ENCODE measurements at places on chromosomes 5 and 9.

DNA sequence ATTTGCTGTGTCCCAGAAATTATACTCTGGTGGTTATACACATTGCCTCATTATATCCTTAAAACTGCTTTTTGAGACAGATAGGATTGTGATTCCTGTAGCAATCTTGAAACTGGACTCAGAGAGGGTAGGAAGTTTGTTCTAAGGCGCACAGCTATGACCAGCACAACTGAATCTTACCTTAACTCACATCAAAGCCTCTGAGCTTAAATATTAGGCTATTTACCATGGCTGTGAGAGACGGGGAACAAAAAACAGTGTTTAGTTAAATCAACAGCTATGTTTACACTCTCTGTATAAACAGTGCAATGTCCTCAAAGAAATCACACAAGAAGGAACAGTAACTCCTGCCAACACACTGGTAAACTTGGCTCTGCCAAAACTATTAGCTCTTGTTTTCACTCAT, 50.9 kb upstream of the TUT7 start:
- no peak for DNase-seq

DNA sequence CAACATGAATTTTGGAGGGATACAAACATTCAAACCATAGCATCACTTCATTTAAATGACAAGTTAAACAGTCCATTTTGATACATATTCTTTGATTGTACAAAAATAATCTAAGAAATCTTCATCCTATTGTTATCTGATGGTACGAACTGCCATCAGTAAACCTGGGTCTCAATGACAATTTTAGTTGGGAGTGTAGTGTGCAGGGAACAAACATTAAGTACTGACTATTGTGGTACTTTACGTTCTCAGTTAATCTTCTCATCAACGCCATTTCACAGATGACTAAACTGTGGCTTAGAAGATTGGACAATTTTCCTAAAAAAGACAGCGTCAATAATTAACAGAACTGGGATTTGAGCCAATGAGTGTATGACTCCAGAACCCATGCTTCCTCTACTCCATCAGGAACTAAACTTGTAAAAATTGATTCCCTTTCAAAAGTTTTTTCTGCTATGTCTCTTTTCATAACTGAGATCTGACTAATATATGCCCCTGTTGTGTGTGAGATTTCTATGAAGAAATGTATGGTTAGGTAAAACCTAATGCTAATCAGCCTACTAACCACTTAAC, 21.1 kb downstream of the TNPO1 start:
- DNase-seq = no peak

DNA sequence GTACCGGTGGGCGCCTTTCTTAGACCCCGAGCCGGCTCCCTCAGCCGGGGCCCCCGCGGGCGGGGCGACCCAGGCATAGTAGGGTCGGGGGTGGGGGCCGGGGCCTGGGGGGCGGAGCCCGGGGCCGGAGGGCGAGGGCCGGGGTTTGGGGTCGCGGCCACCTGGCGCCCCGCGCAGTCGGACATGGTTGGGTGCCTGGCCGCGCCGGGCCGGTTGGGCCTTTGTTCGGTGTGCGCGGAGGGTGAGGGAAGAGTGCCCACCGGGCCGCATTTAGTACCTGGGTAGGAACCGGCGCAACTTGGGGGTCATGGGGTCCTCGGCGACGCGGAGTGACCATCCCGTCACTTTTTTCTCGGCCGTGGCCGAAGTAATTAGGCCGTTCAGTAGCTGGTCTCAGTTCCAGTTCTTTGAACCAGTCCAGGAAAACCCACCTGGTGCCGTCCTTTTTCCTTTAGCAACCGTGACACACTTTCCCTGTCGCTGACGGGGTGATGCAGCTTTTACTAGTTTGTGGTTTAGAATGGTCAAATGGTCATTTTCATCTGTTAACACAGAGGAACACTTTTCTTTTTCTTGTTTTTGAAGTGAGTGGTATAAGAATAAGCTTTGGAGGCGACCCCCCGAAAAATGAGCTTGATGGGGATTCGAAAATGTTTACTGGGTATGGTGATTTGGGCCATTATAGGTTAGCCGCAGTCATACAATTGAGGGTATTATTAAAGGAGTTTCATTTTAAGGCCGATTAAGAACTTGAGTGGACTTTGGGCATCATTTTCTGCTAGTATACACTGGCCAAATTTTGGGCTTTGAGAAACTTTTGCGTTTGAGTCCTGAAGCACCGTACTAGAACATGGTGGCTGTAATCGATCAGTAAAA, 589 bp downstream of the CKS2 start:
- peak; percentile 21 for DNase-seq

DNA sequence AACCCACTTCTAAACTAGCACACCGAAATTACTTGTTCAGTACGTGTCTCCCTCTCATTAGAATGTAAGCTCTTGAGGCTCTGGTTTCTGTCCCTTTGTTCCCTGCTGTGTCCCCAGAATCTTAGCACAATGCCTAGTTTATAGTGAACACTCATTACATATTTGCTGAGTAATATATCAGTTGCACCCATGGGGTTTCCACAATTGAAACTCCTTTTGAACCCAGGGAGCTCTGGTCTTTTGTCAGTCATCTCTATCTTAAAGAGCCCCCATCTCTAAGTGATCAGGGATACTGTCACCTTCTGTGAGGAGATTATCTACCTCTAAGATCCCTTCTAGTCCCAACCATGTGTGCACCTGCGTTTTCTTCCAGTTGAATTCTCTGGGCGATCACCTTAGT, 12.8 kb downstream of the CAMK4 start:
- no peak for DNase-seq

DNA sequence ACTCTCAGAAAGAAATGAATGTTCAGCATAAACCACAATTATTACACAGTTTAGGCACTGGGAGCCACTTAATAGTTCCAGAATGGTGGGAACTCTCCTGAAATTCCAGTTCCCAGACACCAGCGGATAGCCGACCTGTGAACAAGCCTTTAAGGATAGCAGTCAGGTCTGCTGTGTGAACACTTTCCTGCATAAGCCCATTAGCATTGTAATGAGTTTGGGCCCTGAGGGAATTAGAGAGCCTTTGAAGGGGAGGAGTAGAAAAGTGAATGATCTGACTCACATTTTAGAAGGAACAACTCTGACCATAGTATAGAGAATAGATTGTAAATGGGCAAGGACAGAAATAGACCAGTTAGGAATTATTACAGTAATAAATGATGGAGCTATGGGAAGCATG, 189.1 kb downstream of the ADGRV1 start:
- no peak for DNase-seq

DNA sequence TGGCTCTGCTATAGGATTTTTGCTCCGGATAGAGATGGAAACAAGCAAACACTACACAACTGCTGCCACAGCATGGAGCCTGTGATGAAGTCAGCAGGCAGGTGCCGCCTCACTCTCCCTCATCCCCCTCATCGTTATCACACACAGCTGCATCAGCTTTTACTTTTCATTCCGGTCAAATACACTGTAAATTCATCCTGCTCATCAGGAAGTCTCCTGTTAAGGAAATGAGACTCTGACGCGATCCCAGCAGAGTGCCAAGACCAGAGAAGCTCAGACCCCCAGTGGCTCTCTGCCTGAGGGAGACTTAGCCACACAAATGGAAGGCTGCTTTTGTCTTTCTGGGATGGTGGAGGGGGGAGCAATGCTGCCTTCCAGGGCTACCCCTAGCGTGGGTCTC, 270.2 kb downstream of the ELAVL2 start:
- DNase-seq = no peak

DNA sequence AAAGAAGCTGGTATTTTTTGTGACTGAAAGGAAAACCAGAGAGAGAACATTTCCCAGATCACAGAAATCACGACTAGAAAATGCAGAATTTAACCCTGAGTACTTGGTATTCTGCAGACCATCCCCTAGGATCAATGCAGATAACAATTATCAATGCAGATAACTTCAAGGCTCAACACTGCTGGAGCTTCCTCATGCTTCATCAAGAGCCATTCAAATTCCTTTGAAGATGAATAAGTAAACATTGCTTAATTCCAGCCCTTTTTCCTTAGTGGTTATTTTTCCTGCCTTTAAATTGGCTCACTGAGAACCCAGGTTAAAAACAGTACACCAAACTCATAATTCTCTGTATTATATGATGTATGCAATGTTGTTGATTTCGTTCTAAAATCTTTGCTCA, 370.1 kb upstream of the TLE4 start:
- no peak for DNase-seq

DNA sequence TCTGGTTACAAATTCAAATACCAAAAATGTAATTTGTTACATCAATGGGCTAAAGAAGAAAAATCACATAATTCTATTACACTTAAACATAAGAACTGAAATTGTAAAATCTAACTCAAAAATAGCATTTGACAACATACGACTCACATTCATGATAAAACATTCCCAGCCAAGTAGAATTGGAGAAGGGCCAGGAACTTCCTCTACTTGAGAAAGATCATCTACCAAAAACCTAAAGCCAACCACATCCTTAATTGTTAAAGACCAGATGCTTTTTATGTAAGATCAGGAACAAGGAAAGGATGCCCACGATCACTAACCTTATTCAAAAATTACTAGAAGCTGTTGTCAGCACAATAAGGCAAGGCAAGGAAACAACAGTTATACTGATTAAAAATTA, 1819.8 kb upstream of the C9orf72 start:
- no peak for DNase-seq

DNA sequence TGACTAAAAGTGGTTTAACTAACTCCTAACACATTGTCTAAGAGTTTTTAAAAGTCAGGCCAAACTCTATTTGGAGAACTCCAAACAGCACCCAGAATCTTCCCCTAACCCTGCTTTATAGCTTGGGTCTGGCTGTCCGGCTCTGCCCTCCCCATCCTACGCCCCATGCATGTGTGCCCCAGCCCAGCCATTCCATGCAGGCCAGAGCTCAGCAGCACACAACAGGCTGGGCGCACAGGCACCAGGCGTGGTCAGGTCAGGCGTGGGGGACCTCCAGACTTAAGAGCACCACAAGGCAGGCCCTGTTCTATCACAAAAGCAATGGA, 31.1 kb downstream of the SHB start:
- DNase-seq = no peak

DNA sequence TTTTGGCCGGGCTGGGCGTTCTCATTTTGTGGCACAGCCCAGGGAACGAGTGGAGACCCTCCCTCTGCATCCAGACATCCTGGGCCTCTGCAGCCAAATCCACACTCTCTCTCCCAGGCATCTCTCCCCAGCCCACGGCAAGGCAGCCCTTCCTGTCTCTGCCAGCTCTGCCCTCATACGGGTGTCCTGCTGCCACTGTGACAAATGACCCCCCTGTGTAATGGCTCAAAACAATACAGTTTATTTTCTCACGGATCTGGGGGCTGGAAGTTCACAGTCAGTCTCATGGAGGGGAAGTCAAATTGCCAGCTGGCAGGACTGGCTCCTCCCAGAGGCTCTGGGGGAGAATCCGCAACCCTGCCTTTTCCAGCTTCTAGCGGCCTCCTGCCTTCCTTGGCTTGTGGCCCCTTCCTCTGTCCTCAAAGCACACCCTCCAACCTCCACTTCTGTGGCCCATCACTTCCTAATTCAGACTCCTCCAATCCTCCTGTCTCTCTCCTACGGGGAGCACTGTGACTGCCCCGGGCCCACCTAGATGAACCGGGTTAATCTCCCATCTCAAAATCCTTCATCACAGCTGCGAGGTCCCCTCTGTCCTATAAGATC, 70.2 kb upstream of the COL5A1 start:
- no peak for DNase-seq

DNA sequence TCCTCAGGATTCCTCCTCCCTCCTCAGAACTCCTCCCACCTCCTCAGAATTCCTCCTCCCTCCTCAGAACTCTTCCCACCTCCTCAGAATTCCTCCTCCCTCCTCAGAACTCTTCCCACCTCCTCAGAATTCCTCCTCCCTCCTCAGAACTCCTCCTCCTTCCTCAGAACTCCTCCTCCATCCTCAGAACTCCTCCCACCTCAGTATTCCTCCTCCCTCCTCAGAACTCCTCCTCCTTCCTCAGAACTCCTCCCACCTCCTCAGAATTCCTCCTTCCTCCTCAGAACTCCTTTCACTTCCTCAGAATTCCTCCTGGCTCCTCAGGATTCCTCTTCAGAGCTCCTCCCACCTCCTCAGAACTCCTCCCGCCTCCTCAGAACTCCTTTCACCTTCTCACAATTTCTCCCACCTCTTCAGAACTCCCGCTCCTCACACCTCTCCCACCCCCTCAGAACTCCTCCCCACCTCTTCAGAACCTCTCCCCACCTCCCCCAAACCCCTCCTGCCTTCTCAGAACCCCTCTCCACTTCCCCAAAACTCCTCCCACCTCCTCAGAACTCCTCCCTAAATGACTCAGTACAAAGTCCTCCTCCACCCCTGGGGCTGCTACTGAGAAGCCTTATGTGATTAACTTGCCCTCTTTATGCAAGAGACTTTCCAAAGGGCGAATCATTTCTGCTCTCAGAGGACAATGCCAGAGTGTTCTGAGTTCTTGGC, 23.2 kb downstream of the SLC46A2 start:
- no peak for DNase-seq

DNA sequence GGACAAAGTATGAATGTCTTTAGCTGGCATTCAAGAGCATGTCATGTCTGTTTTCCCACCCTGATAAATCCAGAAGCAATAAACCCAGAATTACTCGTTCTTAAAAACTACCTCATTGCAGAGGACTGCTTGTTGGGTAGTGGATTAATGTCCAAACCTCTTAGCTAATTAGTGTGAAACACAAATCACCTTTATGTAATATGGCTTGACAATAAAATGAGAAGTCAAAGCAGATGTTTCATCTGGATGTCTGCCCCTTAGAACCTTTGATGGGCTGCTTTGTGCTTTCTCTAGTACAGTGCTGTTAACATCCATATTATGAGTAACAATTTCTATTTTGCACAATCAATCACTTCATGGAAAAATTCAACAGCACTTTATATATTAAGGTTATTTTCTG, 149.1 kb upstream of the TUT7 start:
- DNase-seq = no peak

DNA sequence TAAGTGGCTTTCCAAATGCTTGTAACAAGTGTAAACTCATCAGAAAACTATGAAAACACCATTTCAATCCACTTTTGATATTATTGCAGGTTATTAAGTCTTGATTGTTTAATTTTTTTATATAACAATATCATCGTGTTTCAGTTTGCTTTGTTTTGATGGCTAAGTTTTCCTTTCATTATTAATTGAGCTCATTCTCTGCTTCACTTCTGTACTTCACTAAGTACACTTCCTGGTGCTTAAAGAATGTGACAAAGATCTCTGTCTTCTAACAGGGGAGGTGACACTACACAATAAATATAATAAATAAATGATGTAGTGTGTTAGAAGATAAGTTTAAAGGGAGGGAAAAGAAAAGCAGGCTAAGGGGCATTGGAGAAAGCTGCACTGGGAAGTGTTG, 13.0 kb upstream of the RAD23B start:
- no peak for DNase-seq

GRCh38 chr9:106689089-106689488, 173.9 kb upstream of the ZNF462 start:
- no peak for DNase-seq

GRCh38 chr5:160937570-160937969, 85.6 kb upstream of the ATP10B start:
- no peak for DNase-seq

- no peak for DNase-seq
These were observed 169.4 kb downstream of the APBA1 start for GRCh38 chr9:69502671-69503301.

GRCh38 chr9:133584167-133584558, 25.0 kb downstream of the FAM163B start:
- no peak for DNase-seq

All from stimulated activated CD8-positive, alpha-beta memory T cell treated with anti-CD3 and anti-CD28 coated beads, Interleukin-12 subunit alpha, Interleukin-12 subunit beta, amount 100 ng/mL, for 4 hours (primary cell).